ENCODE measurements at places on chromosomes 13 and 19.

DNA sequence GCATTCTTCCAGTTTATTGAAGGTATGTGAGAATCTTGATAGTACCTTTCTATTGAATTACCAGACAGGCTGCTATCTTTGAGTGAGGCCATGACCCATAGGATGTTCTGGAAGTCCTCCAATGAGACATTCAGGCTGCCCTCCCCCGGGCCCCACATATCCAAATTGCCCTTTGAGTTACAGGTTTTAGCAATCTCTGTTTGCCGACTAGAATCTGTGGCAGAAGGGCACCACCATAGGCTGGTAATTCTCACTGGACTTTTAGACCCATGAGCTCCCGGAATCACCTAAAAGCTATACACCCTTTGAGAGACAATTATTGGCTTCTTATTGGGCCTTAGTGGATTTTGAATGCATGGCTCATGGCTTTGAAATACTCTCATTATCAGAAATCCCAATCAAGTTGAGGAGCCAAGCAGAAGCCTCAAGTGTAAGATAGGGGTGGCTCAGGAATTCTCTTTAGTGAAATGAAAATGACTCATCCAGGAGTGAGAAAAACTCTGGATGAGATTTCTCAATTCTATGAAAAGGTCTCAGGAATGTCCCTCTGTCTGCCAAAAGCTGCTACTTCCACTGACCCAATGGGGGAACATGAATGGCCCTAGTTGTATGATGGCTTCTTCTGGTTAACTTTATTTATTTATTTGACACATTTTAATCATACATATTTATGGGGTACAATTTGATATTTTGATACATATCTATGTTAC is 172.1 kb upstream of the CSNK1A1L start:
- no peak for DNase-seq

GRCh38 chr19:14363183-14364097 is 17.8 kb upstream of the ADGRE5 start:
- DNase-seq = peak; percentile 62

DNA sequence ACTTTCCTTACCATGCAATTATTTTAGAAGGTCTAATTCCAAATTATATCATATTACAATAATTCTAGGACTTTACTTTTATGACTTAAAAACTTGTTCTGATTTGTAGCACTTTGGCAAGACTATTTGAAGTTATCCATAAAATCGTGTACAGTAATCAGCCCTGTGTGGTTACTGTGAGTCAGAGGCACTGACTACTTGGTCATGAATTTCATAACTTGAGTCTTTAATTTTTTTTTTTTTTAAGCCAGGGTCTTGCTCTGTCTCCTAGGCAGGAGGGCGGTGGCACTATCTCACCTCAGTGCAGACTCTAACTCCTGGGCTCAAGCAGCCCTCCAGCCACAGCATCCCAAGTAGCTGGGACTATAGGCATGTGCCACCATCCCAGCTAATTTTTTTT is 1319.2 kb upstream of the SLC10A2 start:
- DNase-seq = no peak

DNA sequence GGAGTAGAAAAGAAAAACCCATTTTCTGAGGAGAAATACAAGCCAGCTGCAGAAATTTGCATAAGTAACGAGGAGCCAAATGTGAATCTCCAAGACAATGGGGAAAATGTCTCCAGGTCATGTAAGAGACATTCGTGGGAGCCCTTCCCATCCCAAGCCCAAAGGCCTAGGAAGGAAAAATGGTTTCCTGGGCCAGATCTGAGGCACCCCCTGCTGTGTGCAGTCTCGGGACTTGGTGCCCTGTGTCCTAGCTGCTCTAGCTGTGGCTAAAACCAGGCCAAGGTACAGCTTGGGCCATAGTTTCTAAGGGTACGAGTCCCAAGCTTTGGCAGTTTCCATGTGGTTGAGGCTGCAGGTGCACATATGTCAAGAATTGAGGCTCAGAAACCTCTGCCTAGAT is 444.9 kb downstream of the PCDH20 start:
- DNase-seq = no peak

- no peak for DNase-seq
These were observed 1160.6 kb downstream of the PCDH9 start for GRCh38 chr13:66069570-66069969.

GRCh38 chr13:44379885-44380284 is 6.3 kb downstream of the SERP2 start:
- no peak for DNase-seq

DNA sequence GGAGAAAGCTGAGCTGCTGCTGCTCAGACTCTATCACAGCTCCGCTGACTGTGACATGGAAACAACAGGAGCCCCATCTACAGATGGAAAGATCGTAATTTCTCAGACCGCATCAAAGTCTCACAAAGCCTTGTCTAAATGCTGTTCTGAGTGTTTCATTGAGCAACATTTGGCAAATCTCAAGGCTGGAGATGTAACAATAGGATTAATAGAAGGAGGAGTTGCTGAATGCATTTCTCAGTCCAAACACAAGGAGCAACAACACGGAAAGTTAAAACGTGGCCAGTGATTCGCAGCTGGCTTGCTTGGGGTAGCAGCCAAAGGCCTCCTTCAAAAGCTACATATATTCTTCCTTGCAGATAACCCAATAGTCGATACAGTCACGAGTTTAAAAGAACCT is 55.7 kb downstream of the MRPL57 start:
- DNase-seq = no peak

DNA sequence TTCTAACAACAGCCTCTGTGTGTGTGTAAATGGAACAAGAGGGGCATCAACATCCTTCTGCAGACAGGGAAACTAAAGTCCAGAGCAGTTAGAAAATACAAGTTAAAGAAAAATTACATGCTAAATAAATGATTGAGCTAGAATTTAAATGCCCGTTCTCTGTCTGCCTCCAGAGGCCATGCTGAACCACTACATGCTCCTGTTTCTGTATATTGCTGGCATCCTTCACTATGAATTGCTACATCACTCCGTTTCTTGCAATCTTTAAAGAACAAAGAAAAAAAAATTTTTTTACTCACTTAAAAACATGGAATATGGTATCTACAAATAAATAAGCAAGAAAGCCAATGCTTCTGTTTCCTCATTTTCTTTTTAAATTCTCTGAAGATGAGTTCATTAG is 47.9 kb downstream of the DCT start:
- DNase-seq = no peak

GRCh38 chr13:45930177-45930576 is 78.6 kb upstream of the SIAH3 start:
- no peak for DNase-seq

GRCh38 chr13:59413126-59413525 is 750.6 kb downstream of the DIAPH3 start:
- DNase-seq = no peak

GRCh38 chr13:63308549-63309165 is 1893.0 kb upstream of the PCDH20 start:
- no peak for DNase-seq

GRCh38 chr19:33971073-33971472 is 174.4 kb downstream of the KCTD15 start:
- DNase-seq = no peak

- DNase-seq = no peak
These were observed 4.5 kb downstream of the GNG8 start for GRCh38 chr19:46631481-46631880.

DNA sequence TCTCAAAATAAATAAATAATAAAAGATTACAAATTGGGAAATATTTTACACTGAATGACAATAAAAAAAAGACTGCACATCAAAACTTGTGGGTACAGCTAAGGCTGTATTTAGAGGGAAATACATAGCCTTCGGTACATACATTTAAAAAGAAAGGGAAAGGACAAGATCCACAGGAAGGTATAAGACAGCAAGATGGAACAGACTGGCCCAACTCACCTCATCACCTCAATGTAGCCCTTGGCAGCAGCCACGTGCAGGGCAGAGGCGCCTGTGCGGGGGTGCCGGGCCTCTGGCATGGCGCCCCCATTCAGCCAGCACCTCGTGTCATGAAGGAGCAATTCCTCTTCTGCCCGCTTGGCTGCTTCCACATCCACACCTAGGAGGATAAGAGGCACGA is 14.2 kb downstream of the PPP1R12C start:
- no peak for DNase-seq

- DNase-seq = no peak
These were observed 385.4 kb upstream of the SLC10A2 start for GRCh38 chr13:103451656-103452055.

- no peak for DNase-seq
These were observed 473.5 kb downstream of the GPC6 start for GRCh38 chr13:93700115-93700514.

DNA sequence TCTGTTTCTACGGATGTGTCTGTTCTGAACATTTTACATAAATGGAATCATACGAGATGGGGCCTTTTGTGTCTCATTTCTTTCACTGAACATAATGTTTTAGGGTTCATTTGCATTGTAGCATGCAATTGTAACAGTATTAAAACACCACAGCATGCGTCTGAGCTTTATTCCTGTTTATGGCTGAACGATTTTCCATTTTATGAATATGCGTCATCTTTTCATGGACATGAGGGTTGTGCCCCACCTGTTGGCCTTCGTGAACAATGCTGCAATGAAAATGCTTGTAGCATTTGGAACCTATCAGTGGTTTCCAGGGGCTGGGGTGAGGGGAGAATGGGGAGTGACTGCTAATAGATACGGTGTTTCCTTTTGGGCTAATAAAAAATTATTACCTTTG is 5.1 kb downstream of the OR10H1 start:
- no peak for DNase-seq

GRCh38 chr19:38684078-38684861 is 36.8 kb downstream of the ACTN4 start:
- DNase-seq = no peak

DNA sequence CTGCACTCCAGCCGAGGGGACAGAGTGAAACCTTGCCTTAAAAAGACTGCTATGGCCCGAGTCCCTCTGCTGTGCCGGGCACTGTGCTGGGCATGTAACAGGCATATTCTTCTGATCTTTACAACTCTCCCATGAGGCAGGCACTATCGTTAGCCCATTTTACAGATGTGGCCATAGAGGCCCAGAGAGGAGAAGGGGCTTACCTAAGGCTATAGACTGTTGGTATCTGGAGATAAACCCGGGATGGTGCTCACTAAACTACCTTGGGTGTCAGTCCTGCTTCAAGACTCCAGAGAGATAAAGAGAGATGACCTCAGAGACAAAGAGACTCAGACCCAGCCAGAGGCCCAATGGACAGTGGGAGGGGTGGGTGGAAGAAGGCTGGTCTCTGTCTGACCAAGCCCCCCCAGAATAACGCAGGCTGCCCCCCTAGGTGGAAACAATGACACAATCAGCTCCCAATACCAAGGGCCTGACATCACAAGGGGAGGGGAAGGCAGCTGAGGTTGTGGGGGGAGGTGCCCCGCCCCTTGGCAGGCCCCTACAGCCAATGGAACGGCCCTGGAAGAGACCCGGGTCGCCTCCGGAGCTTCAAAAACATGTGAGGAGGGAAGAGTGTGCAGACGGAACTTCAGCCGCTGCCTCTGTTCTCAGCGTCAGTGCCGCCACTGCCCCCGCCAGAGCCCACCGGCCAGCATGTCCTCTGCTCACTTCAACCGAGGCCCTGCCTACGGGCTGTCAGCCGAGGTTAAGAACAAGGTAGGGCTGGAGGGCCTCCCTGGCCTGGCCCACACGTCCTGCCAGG is at the start of gene CNN1:
Gene CNN1 (plus strand): TSS at position 620 of the 805 bp plus-strand sequence. CDS start 77 bp downstream, at position 697.
- DNase-seq = no peak

DNA sequence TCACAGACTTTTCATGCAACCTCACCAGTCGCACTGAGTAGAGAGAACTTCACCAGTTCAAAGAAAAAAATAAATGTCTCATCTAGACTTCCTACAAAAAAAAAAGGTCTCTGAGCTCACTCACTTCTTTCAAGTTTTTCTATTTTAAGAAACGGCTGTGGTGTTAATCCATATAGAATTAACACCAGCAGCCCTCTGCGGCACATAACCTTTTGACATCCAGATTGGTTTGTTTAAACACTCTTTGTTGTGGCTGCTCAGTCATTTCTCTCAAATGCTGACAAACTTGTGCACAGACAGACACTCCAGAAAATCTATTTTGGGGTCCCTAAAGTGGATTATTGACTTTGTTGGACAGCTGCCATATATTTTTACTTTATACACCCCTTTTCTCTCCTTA is 874.9 kb downstream of the EFNB2 start:
- no peak for DNase-seq

DNA sequence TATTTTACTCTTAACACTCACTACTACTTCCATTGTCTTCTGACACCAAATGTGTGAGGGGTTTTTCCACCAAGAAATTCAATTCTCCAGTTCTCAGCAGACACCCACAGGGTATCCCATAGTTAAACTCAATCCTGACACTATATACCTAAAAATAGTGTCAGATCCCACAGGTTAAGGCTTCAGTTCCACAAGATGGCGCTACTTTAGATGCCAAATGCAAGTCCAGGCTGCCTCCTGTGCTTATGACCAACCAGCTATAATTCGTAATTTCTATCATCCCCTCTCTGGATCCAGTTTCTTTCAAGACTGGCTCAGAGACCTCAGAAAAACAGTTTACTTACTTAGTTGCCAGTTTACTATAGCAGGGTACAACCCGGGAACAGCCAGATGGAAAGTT is 1146.2 kb upstream of the SPRY2 start:
- no peak for DNase-seq

GRCh38 chr19:3985643-3986259 is 488 bp upstream of the EEF2 start:
- DNase-seq = no peak

DNA sequence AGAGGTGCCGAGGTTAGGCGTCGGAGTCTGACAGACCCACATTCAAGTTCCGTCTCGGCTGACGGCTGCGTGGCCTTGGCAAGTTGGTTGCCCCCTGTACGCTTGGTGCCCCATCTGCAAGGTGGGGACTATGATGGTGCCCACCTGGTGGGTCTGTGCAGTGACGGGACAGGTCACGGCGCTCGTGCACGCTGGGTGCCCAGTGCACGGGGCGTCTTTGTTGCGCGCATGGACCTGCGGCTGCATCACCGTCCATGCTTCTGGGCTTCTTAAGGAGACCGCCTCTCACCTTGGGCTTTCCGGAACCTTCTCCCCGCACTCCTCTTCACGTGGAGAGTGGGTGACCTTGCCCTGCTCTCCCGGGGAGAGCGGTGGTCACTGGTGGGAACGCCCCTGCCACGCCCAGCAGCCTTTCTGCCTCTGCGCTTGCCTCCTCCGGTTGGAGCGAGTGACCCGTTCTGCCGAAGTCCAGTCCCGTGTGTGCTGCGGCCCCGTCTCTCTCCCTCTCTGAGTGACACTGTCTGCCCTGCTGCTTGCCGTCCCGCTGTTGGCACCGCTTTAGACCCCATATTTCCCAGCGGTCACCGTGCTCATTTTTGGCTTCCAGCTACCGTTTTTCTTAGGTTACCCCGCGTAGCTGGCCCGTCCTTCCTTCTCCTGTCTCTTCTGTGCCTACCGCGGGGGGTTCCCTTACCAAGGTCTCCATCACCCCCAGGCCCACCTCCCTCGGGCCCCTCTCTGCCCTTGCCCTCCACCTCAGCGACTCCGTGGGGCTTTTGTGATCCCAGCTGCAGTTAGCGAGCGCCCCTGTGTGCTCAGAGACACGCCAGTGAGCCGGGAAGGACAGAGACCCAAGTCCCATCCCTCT is 6.4 kb downstream of the ATP11A start:
- no peak for DNase-seq

- no peak for DNase-seq
These were observed 9.3 kb downstream of the TMEM143 start for GRCh38 chr19:48354332-48354992.

- no peak for DNase-seq
These were observed 50.6 kb downstream of the DPF1 start for GRCh38 chr19:38173291-38174041.

- DNase-seq = no peak
These were observed 24.1 kb downstream of the SLC25A30 start for GRCh38 chr13:45393941-45394570.
